ENCODE measurements at places on chromosomes 11 and 22. TPM values are rescaled to one million over a fixed set of nuclear protein-coding genes. Genes with fewer than 3 reads are reported as not detected.

The OR6T1 gene
- not detected for total RNA-seq

The MPST gene
- 149 TPM for total RNA-seq

DNA sequence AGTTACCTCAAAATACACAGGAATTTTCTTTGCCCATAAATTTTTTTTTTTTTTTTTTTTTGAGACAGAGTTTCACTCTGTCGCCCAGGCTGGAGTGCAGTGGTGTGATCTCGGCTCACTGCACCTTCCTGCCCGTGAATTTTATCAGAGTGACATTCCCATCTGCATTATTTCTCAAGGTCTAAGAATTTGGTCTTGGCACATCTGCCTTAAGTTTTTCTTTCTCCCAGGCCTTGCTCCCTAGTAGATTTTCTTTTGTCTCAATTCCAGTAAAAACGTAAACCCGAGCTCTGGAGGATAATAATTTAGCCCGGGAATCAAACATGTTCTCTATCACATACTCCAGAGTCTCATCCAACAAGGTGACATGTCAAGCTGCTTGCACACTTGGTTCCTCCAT is 12.4 kb downstream of the TRIM6 start:
- no peaks in the 10 kb centered on the region for H3K4me1 ChIP-seq
- no peaks in the 10 kb centered on the region for H3K27me3 ChIP-seq
- no peak for DNase-seq
- H3K36me3 ChIP-seq = no peaks in the 10 kb centered on the region

- H3K36me3 ChIP-seq = no peaks in the 10 kb centered on the region
- DNase-seq = no peak
- no peak overlapping the region for H3K4me3 ChIP-seq
- H3K4me1 ChIP-seq = no peaks in the 10 kb centered on the region
Observed at GRCh38 chr22:28283068-28283654, 364.1 kb upstream of the PITPNB start.

DNA sequence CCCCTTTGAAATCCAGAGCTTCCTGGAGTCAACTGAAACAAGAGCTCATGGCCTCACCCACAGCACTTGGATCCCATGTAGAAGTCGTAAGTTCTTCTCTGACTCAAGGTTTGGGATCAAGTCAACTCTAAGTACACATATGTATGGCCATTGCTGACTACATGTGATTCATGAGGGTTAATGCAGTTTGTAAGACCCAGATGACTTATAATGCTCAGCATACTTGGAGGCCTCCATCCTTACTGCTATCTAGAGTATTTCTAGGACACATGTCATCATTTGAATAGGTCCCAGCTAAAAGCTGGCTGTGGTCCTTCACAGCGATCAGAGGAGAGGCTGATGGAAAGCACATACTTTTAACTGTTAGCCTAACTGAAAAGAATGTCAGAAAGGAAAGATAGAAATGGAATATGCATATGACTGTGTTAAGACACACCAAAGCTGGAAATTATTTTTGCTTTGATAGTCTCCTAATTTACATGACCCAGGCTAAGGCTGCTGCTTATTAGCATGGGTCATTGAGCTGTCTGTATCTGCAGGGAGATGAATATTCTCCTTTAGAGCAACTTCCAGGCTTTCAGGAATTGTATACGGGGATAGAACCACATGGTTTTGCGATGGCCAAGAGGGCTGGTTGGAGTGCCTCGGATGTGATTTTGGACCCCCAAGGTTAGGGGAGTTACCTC is 76.3 kb downstream of the NTM start:
- no peak overlapping the region for H3K27ac ChIP-seq
- no peak for DNase-seq
- no peaks in the 10 kb centered on the region for H3K4me1 ChIP-seq

DNA sequence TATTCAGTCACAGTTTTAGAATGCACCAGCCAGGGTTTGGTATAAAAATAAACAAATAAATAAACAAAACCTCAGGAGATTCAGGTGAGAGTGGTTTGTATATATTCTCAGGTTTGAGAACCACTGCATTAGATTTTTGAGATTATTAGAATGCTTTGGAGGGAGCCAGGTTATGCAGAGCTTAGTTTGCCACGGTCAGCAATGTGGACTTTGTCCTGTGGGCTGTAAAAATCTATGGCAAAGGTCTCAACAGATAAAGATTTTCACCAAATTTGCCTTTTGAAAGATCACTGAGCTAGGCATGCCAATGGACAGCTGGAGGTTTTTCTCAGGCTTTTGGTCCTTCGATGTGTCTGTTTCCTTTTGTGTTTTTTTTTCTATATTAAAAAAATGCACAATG is 650.1 kb upstream of the RAG2 start:
- H3K4me1 ChIP-seq = peaks cover 3% of the 10 kb centered on the region
- H3K36me3 ChIP-seq = no peaks in the 10 kb centered on the region

- no peaks in the 10 kb centered on the region for H3K36me3 ChIP-seq
- no peak for DNase-seq
- no peaks in the 10 kb centered on the region for H3K27me3 ChIP-seq
- no peak overlapping the region for H3K27ac ChIP-seq
Observed at GRCh38 chr11:69321877-69322361, 28.0 kb downstream of the MYEOV start.

GRCh38 chr11:92696076-92696475 is 273.4 kb upstream of the MTNR1B start:
- H3K27me3 ChIP-seq = no peaks in the 10 kb centered on the region
- no peak for DNase-seq
- H3K36me3 ChIP-seq = no peaks in the 10 kb centered on the region
- no peaks in the 10 kb centered on the region for H3K4me1 ChIP-seq
- H3K4me3 ChIP-seq = no peak overlapping the region

GRCh38 chr11:69205743-69206612 is 50.2 kb downstream of the SMIM38 start:
- no peaks in the 10 kb centered on the region for H3K4me1 ChIP-seq
- no peak overlapping the region for H3K4me3 ChIP-seq
- DNase-seq = no peak
- no peaks in the 10 kb centered on the region for H3K27me3 ChIP-seq
- H3K27ac ChIP-seq = no peak overlapping the region
- no peaks in the 10 kb centered on the region for H3K36me3 ChIP-seq

GRCh38 chr22:19709063-19709769 is 5.1 kb upstream of the SEPTIN5 start:
- no peaks in the 10 kb centered on the region for H3K36me3 ChIP-seq
- H3K27me3 ChIP-seq = no peaks in the 10 kb centered on the region
- no peak overlapping the region for H3K4me3 ChIP-seq
- no peak overlapping the region for H3K27ac ChIP-seq

- H3K4me1 ChIP-seq = peaks cover 20% of the 10 kb centered on the region
- no peaks in the 10 kb centered on the region for H3K27me3 ChIP-seq
- no peak for DNase-seq
- H3K36me3 ChIP-seq = no peaks in the 10 kb centered on the region
Observed at GRCh38 chr11:71198141-71198822, 54.1 kb downstream of the SHANK2 start.
